ENCODE measurements at places on chromosomes 7 and 10.

GRCh38 chr7:151339651-151340382 lies 1.8 kb upstream of the NUB1 start:
- DNase-seq, result no peak

DNA sequence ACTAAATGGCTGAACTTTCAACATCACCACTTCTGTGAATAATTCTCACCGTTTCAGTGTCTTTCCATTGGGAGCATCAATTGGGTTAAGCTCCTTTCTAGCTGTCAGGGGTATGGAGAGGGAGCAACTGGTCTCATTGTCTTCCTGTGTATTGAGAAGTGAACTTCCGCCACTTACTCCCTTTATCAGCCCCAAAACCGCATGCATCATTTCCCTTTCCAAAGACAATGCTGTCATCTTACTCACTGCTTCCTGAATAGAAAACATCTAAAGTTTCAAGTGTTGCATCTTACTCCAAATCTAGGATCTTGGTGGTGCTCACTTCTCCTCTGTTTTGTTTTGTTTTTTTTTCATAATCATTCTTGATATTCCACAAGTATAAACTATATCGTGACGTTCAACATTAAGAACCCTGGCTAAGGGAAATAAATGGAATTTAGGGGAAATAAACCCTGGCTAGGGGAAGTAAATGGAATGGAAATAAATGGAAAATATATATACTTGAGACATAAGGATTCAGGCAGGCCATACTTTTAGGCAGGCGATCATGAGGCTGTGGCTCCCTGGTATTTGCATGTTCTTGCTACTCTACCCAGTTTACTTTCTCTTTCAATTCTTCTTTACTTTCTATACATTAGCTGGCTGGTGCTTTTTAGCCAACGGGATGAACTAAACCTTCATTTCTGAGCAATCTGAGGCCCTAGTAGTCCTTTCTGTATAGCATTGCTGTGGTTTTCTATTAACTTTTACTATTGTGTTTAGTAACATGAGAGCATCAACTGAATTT lies 371.9 kb downstream of the BMPER start:
- no peak for DNase-seq

DNA sequence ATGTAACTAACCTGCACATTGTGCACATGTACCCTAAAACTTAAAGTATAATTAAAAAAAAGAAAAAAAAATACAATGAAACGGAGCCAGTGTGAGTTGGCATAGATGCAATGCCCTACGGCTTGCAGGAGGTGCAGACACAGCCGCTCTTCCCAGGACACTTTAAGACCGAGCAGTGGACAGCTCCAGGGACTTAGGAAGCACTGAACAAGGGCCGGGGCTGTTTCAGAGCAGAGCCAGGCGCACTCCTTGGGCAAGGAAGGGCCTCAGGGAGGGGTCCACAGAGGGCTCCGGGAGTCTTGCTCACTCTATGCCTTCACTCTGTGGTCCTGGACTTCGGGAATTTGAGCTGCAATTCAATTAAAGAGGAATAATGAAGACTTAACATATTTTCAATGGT lies 355.3 kb downstream of the TCERG1L start:
- no peak for DNase-seq

DNA sequence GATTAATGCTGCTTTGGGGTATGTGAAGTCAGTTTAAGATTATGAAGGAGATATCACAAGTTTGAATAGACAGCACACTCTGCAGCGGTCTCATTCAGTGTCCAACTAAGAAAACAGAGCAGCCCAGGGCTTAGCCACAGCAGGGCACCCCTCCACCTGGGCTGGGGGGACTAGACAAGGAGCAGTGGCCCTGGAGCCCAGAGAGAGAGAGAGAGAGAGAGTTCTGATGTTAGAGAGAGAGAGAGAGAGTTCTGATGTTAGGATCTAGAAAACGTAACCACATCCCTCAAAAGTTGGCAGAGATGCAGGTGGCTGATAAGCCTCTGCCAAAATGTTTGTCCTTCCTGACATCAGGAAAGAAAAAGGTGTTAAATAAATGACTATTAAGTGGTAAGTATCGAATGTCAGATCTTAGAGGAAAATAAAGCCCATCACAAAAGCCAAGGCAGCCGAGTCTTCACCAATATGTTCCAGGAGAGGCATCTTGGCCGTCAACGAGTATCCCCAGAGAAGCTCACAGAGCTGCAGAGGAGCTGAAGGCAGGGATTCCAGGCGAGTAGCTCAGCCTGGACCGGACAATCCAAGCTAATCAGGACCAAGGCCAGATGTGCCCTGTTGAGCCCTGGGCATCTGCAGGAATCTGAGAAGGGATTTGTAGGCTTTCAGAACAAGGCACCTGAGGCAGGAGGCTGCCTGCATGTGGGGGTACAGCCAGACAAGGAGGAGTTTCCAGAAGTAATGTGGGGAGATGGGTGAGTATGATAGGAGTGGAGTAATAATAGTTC lies 150.1 kb upstream of the TCF7L2 start:
- no peak for DNase-seq

DNA sequence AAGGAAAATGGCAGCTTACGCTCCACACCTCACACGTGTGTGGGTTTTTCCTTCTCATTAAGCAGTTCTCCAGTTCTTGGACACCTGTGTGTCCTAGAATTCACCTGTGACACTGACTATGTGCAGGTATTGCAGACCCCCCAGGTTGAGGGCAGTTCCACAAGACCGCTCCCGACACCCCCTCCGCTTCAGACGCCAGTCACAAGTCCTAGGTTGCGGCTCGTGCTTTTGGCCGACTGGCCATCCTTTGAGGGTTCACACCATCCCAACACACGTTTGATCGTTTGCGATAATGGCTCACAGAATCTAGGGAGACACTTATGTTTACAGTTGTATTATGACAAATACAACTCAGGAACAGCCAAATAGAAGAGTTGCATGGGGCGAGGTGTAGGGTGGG lies 44.5 kb downstream of the CAMK1D start:
- DNase-seq, result no peak

DNA sequence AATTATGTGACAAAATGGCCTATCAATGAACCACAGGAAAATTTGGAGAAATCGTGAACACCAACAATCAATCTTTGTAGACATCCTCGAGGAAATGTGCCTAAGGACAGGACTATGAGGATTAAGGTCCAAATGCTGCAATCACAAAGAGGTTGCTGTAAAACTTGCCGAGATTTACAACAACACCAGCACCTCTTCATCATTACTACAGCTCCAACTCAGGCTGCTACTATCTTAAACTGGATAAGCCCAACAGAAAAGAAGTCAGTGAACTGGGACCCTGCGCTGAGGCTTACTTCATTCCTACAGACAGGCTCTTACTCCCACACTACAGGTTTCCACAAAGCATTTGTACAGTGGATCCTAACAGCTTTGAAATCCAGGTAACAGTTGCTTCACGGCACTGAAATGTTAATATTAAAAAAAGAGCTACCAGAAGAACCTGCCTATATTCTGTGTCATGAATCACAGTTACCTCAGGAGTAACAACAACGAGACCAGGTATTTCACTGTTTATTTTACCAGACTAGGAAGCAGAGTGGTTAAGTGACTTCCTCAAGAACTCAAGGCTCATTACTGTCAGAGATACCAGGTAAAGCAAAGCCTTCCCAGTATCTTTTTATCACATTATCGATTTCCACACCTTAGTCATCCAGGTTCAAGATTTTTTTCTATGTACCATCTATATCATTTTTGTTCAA lies 23.9 kb downstream of the CACUL1 start:
- no peak for DNase-seq

GRCh38 chr10:84542522-84543490 lies 214.4 kb downstream of the CCSER2 start:
- DNase-seq, result peak; percentile 48

DNA sequence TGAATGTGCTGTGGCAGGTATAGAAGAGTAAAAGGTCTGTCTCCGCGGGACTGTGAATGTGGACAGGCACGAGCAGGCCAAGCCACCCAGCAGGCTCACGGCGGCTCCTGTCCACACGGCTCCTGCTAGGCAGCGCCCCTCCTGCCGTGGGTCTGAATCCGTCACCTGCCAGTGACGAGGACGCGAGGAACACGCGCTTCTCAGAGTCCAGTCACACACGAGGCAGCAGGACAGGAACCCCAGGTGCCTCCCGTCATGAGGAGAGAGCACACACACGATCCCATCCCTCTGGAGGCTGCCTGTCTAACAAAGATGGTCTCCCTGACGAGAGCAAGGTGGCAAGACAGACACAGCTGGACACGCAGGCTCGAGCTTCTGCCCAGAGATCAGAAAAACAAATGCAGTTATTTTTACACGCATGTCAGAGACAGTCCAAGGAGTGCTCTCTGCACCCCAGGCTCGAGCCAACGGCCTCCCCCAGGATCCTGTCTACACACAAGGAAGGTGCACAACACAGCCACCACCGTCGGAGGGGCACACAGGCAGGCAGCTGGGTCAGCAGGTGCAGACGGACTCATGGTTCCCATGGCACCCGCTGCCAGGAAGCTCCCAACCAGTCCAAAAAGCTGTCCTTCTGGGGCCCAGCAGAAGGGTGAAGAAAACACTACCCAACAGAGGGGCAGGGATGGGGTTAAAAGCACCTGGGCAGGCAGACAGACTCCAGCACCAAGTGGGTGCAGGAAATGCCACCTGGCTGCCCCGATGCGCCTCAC lies 103.2 kb downstream of the MAD1L1 start:
- DNase-seq, result no peak

DNA sequence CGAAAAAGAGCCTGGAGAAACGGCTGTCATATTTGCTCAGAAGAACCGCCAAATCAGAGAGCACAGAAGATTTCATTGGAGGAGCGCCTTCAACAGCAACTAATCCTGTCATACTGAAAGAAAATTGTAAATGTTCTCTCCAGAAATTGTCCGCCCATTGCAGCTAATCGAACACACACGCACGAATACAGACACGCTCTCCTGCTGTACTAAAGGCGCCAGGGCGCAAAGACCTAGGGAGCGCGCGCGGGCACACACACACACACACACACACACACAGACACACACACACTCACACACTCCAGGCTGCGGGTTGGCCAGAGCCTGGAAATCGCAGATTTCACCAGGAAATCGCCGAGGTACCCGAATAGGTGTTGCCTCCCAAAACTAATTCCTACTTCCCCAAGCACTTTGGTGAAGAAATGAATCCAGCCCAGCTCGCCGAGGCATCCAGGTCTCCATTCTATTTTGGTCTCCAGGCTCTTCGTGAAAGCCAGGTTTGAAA lies at the start of gene CHRM2:
CHRM2 (plus strand) TSS at position 157 of the 505 bp plus-strand sequence. CDS start 146,214 bp downstream, outside the sequence.
- DNase-seq, result no peak

DNA sequence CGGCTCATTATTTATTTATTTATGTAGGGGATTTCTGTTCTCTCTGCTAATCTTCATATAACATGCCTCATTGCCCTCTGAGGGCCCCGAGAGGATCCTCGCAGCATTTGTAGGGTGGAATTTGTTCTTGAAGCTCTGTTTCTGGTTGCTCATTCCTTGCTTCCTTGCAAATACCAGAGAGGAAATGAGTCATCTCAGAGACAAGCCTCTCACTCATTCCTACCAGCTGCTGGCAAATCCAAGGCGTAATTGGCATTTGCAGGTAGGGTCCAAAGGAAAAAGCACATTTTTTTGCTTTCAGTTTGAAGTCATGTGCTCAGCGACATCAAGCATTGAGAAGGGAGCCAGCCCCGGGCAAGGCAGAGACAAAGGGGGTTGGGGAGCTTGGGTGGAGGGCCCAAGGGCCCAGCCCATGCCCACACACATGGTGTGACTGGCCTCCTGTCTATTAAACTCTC lies 501.6 kb downstream of the GALNT17 start:
- DNase-seq, result no peak

- no peak for DNase-seq
These were observed 15.1 kb downstream of the BRAF start for GRCh38 chr7:140909476-140910161.

Measured in NCI-H1436 treated with DMSO at 0.1 percent for 48 hours (cell line).